Tracheal epithelial cell (primary cell): ENCODE measurements at places on chromosomes 13 and 19. TPM values are rescaled to one million over a fixed set of nuclear protein-coding genes. Genes with fewer than 3 reads are reported as not detected.

CALR3 gene
- 0.64 TPM in 1 of 2 replicates, not detected in the other for total RNA-seq

ZNF93 gene
- 2.1 and 7.5 TPM in 2 replicates for total RNA-seq

KDELR1 gene
- 46.5 and 49.0 TPM in 2 replicates for total RNA-seq

YJEFN3 gene
- total RNA-seq = 0.64 and 0.72 TPM in 2 replicates

CLEC17A gene
- not detected in 2 replicates for total RNA-seq

JAK3 gene
- 0.43 and 1.4 TPM in 2 replicates for total RNA-seq

F2RL3 gene
- total RNA-seq = not detected in 2 replicates

LRRC8E gene
- total RNA-seq = 8.3 and 19.0 TPM in 2 replicates

IZUMO2 gene
- total RNA-seq = not detected in 2 replicates

FUT3 gene
- total RNA-seq = 7.5 and 12.1 TPM in 2 replicates

CDX2 gene
- 0.48 TPM in 1 of 2 replicates, not detected in the other for total RNA-seq

OLFM4 gene
- total RNA-seq = under 0.01 TPM in 1 of 2 replicates, not detected in the other

PNMA8B gene
- total RNA-seq = 0.24 TPM in 1 of 2 replicates, not detected in the other

PSG1 gene
- under 0.01 TPM in 1 of 2 replicates, not detected in the other for total RNA-seq
